Effector CD8-positive, alpha-beta T cell (primary cell): ENCODE measurements at places on chromosomes 7 and 10.

DNA sequence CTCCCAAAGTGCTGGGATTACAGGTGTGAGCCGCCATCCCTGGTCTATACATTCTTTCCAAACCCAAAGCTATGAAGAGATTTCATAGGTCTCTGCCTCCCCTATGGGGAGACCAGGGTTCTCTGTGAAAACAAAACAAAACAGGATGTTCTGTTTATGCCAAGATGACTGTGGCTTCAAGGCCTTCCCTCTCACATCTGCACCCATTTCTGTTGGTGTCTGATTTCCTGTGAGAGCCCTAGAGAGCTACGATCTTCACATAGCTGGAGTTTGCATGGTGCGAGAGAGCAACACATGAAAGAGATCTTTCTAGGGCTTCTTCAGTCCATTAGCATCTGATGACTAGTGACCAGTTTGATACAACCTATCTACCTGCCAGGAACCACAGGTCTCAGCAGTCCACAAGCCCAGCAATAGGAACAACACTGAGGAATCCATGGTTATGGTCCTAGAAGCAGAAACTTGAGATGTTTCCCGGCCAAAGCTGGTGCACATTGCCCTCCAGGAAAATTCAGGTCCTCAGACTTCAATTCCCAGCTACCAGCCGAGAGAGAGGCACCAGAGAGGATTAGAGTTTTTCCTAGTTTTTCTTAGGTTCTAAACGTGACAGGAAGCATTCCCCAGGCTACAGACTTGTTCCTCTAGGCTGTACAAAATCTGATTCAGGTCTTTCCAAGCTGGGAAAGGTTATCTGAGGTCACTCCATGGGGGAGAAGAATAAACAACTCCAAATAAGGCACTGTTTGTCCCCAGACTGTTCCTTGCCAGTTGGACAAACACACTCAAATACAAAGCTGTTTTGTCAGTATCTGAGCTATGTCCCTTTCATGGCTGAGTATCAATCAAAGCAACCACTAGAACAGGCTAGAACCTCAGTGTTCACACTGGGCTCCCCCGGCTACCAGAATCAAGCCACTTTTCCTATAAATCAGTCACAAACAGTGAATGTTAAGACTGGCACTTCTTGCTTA is 259.7 kb downstream of the CALN1 start:
- no peak for DNase-seq

GRCh38 chr7:137957887-137958286 is 44.0 kb downstream of the CREB3L2 start:
- DNase-seq: no peak

GRCh38 chr10:113438652-113439051 is 114.2 kb upstream of the HABP2 start:
- DNase-seq: no peak

- DNase-seq: no peak
These were observed 533.4 kb upstream of the SEMA3D start for GRCh38 chr7:85719981-85720953.

DNA sequence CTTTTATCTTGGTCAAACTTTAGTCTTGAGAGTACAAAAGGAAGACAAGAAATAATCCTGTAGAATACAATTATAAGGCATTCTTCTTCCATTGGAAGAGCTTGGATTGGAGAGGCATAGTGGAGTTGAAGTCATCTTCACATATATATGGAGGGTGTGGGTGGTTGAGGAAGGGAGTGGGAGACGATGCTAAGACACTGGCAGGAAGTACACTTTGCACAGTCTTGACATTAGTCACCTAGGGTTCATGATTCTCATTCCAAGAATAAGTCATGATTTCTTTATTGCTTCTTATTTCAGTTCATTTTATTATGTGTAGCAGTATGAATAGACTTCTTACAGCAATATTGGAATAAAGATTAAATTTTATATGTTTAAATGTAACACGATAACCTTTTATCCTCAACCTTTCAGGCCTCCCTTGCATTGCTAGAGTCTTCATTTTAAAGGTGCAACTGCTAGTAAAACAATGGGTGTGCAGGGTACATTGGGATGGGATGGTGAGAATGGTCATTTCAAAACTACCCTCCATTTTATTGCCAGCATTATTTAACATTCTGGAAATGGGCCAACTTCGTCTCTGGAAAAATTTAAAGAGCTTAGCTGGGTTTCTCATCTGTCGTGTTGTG is 12.3 kb upstream of the SLC26A3 start:
- DNase-seq: no peak

GRCh38 chr10:34753014-34753757 is 61.9 kb downstream of the PARD3 start:
- no peak for DNase-seq

DNA sequence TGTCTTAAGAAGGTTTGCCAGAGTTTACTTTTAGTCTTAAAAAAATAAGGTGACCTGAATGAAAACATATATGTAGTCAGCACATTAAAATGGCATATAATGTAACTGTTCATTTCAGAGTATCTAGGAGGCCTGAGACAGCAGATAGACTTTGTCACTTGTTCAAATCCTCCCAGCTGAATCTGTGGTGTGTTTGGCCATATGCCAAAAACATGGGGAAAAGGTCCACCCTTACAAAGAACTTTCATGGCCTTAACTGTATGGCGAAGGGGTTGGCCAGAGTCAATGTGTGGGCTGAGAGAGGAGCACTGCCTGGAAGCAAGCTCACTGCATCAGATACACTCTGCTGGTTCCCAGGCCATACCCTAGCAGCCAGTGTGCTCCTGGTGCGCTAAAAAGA is 113.7 kb downstream of the ALOX5 start:
- no peak for DNase-seq

GRCh38 chr10:118799777-118800176 is 45.0 kb upstream of the CACUL1 start:
- no peak for DNase-seq

GRCh38 chr7:36116347-36117202 is 36.5 kb upstream of the EEPD1 start:
- DNase-seq: no peak

DNA sequence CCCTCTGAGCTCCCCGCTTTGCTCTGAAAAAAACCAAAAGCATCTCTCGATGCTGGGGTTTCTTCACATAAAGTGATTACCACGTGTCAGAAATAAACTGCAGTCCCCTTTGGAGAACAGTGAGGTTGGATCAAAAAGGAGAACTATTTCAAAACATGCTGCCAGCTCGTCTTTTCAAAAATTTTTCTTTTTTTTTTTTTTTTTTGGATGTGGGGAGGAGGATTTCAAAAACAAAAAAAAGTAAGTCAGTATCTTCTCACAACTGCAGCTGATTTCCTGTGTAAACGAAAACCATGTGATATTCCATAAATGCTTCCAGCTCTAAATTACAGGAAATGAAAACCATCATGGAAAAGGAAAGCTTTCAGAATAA is 155.0 kb upstream of the LYZL2 start:
- DNase-seq: no peak

DNA sequence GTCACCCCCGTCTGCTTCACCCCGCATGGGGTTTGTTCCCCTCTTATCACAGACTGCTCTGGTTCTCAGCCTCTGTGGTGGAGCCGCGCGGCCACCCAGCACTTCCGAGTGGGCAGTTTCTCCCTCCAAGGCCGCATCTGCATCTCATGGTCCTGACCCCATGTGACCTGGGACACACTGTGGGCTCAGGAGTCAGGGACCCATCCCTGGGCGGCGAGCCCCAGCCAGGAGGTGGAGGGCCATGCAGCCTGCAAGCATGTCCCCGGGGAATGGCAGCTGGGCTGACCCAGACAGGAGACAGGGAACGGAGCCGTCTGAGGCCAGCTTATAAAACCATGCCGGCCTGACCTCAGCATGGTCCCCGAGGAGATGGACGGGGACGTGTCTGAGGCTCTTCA is 25.2 kb upstream of the TTYH3 start:
- DNase-seq: no peak
